T-helper 2 cell treated with Interferon-gamma antibody and Interleukin-4, amounts not matched to agents 5 μg/mL and 100 μg/mL, for 36 hours (primary cell): ENCODE measurements at places on chromosomes 16 and 17.
A peak's percentile ranks its signal among the peaks of the same experiment; 100 is the strongest.

- no peak for DNase-seq
These were observed 221.0 kb downstream of the CPPED1 start for GRCh38 chr16:12582696-12583095.

DNA sequence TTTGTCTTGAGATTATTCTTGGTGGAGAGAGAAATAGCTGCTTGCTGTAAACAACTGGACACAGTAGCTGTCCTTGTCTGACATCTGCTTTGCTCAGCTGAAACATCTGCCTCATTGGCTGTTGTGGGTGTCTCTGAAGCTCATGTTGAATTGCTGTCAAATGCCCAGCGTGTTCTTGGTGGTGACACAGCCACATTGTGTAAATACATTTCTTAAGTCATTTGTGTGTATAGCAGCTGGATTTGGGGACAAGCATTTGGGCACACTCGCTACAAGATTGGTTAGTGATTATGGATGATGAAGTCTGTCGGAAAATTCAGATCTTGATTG lies 5.3 kb downstream of the FAM234A start:
- no peak for DNase-seq

GRCh38 chr16:85615852-85616606 lies 2.9 kb downstream of the GSE1 start:
- DNase-seq: peak; percentile 75

DNA sequence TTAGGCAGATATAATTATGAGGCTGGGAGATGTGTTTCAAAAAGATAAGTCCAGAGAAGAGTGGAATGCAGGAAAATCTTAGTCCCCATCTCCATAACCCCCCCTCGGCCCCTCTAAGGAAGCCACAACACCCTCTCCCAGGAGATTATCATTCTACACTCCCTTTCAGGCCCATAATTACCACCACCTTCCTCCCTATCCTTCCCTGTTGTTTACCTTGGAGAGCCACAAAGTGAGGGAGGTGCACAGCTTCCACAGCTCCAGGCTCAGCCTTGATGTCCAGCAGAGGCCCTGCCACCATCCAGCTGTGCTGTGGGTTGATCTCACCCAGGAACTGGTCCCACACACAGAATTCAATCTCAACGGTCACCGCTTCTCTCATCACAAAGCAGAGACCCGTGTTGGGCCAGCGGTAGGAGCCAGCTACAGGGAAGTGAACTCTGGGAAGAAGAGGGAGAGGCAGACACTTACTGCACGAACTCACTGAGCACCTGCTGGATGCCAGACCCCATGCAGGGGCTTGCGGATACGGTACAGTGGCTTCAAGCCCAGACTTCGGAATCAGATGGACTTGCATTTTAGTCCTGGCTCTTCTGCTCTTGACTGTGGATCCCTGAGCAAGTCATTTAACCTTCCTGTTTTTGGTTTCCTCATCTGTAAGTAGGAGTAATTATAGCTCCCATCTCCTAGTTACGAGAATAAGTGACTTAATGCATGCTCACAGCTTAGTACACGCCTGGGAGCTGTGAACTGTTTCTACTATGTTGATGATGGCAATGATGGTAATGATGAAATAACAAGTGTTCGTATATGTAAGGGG lies 44.1 kb downstream of the MIS12 start:
- DNase-seq: no peak

- no peak for DNase-seq
These were observed 29.7 kb downstream of the BRIP1 start for GRCh38 chr17:61833536-61834193.

DNA sequence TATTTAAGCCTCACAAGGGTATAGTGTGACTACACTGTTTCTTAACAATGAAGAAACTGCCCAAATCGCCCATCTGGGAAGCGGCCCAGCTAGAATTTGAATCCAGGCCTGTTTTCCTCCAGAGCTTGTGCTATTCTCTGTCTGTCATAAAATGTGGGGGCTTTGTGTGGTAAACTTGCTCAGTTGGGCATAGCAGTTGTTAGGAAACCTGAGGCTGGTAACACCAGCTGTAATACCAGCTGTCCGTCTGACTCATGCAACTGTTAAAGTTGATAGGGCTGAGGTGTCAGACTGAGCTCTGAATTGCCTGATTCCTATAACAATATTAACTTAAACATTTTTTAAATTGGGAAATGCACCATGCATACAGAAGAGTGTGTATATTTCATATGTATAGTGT lies 9.3 kb downstream of the NOD2 start:
- DNase-seq: no peak

DNA sequence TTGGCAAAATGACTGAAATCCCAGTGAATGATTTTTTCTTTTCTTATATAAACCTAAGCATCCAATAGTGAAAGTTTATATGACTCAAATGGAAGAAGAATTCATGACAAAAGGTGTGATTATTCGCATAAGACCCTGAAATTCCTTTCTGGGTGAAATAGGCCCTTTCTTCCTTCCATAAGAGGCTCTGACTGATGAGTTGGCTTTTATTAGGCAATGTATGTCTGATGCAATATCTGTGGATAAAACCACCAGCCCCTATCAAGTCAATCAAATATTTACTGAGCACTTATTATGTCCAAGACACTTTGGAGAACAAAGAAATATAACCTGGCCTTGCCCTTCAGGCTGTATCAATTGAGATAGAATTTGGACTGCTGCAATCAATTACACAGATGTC lies 316.6 kb downstream of the CDH13 start:
- no peak for DNase-seq

GRCh38 chr16:75251280-75252048 lies at the start of gene BCAR1:
TSS of gene BCAR1 (minus strand) at chr16:75251624. CDS start at chr16:75251482, 142 bp downstream.
- no peak for DNase-seq

- no peak for DNase-seq
These were observed 19.4 kb downstream of the KLHL36 start for GRCh38 chr16:84667600-84668309.
